IPS DF 6.9 (cell line): ENCODE measurements at places on chromosomes 12 and 14.

GRCh38 chr14:94918896-94919295 lies 149.0 kb upstream of the GSC start:
- DNase-seq: no peak

- no peak for DNase-seq
Observed at GRCh38 chr12:114668151-114668885, 15.7 kb downstream of the TBX3 start.

GRCh38 chr12:108884116-108885012 lies 4.5 kb downstream of the DAO start:
- DNase-seq: peak; percentile 54

- DNase-seq: no peak
Observed at GRCh38 chr12:47757840-47758583, 668 bp downstream of the RAPGEF3 start.

GRCh38 chr12:94812345-94812744 lies 162.0 kb upstream of the TMCC3 start:
- no peak for DNase-seq

GRCh38 chr12:107731366-107731765 lies 29.6 kb downstream of the PRDM4 start:
- no peak for DNase-seq

- no peak for DNase-seq
Observed at GRCh38 chr12:116015525-116015924, 262.0 kb downstream of the MED13L start.

GRCh38 chr12:45282411-45282810 lies 66.5 kb downstream of the ANO6 start:
- no peak for DNase-seq

DNA sequence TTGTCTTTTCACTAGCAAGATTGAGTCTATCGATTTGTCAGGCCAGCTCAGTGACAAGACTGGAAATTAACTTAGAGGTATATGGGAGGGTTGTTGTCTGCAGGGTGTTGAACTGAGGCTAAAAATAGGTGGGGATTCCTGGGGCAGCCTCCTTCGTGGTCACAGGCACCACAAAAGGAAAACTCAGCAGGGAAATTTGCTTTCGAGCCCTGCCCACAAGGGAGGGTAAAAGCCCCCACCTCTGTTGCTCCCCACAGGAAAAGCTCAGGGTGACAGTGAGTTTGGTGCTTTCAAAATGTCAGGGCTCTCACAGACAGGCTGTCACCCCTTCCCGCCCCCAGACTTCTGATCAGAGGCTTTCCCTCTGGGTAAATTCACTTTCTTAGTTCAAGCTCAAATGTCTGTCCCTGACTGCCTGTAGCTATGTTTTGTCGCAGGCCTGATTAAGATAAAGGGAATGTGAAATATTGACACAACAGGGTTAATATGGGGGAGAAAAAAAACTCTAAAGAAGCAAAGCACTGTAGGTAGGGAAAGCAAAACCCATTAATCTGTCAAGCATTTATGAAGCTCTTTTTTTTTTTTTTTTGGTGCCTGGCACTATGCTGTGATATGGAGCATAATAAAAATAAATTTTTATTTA lies 11.7 kb upstream of the NFKBIA start:
- DNase-seq: no peak

GRCh38 chr12:3568695-3569094 lies 77.7 kb downstream of the PRMT8 start:
- DNase-seq: no peak
